ENCODE measurements at places on chromosomes 3 and 15. TPM values are rescaled to one million over a fixed set of nuclear protein-coding genes. Genes with fewer than 3 reads are reported as not detected.

The GPR149 gene
- total RNA-seq = not detected

The SLC28A2 gene
- total RNA-seq = not detected

The ESYT3 gene
- not detected for total RNA-seq

The DUOX2 gene
- not detected for total RNA-seq

The VIPR1 gene
- 122 TPM for total RNA-seq

The SMCO1 gene
- not detected for total RNA-seq

The CILP gene
- 0.44 TPM for total RNA-seq

The IDH3A gene
- 52.0 TPM for total RNA-seq

The OSBPL10 gene
- total RNA-seq = 10.7 TPM

The FOXL2NB gene
- not detected for total RNA-seq

The VILL gene
- 41.9 TPM for total RNA-seq

The GABRA5 gene
- not detected for total RNA-seq

DNA sequence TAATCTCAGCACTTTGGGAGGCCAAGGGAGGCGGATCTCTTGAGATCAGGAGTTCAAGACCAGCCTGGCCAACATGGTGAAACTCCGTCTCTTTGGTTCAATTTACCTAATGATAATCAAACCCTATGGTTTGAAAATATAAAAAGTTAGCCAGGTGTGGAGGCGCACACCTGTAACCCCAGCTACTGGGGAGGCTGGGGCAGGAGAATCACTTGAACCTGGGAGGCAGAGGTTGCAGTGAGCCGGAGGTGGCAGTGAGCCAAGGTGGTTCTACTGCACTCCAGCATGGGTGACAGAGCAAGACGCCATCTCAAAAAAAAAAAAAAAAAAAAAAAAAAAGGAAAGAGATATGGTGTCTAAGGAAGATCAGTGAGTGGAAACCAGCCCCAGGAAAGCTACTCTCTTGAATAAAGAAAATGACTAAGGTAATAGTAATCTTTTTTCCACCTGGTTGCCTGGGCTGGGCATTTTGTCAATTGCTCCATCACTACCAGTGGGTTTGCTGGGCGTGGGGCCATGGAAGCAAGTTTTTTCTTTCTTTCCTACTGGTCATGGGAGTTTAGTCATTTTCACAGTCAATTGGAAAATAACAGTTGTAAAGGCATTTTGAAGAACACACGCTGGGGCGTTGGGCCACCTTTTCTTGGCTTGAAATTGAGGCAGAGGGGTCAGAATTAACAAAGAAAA is 387.6 kb upstream of the RGMA start:
- no peak for DNase-seq

DNA sequence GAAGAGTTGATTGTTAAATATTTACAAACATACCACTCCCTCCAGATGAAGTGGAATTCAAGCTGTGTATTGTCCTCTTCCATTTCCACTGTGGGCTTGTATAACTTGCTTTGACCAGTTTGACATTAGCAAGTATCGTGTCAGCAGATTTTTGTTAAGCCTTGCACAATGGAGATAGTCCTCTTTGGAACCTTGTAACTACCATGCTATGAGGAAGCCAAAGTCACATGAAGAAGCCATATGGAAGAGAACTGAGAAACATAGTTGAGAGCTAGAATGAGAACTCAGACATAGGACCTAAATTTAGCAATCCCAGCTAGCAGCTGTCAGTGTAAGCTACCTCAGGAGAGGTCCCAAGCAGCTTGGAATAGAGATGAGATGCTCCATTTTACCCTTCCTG is 889.2 kb downstream of the PDCD6IP start:
- no peak for DNase-seq

GRCh38 chr3:31699309-31699953 is 166.7 kb downstream of the STT3B start:
- DNase-seq = no peak

DNA sequence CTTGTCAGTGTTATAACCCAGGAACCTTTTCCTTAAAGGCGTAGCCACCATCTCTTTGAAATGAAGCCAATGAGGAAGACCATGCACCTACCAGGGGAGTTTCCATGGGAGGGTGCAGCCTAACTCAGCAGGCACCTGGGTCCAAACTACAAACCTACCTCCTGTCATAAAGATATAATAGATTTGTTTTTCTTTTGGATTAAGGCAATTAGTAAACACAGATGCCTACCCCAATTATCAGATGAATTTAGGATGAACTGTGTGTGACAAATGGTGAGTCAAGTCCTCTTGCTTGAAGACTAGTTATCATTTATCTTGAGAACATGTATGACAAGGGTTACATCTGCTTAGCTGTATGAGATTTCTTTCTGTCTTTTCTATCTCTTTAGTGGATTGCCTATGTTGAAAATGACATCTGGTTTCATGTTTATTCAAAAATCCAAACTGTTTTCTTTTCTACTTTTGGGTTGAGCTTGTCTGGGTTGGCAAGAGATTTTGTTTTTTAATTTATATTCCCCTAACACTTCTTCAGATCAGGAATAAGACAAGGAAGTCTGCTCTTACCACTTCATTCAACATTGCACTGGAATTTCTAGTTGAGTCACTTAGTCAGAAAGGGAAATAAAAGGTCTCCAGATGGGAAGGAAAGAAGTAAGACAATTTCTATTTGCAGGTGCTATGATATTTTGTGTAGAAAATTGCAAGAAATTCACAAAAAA is 149.9 kb downstream of the NEK10 start:
- DNase-seq = no peak

DNA sequence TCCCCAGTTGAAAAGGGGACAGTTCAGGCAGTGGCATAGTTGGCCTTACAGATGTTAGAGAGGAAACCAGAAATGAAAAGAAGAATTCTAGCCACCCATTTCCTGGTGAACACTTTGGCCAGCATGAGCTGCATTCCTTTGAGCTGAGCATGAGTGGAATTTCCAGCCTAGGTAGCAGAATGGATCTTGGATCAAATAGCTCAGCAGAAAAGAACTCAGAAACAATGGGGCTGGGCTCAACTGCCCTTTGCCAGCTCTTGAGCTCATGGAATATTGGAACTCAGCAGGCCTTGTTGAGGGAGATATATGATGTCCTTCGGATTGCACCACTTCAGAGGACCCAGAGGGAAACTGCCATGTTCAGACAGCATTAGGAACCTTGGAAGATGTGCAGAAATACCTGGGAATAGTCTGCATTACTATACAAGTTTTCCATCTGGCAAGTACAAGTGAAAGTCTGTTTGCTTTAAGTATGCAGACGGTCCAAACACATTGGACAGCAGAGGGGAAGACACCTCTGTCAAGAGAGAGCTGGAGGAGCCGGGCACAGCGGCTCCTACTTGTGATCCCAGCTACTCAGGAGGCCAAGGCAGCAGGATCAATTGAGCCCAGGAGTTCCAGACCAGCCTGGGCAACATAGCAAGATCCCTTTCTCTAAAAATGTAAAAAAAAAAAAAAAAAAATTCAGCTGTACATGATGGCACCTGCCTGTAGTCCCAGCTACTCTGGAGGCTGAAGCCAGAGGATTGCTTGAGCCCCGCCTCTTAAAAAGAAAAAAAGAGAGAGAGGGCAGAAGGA is 3.1 kb upstream of the CDV3 start:
- no peak for DNase-seq

- DNase-seq = no peak
Observed at GRCh38 chr15:59436774-59437141, 1.2 kb upstream of the FAM81A start.

DNA sequence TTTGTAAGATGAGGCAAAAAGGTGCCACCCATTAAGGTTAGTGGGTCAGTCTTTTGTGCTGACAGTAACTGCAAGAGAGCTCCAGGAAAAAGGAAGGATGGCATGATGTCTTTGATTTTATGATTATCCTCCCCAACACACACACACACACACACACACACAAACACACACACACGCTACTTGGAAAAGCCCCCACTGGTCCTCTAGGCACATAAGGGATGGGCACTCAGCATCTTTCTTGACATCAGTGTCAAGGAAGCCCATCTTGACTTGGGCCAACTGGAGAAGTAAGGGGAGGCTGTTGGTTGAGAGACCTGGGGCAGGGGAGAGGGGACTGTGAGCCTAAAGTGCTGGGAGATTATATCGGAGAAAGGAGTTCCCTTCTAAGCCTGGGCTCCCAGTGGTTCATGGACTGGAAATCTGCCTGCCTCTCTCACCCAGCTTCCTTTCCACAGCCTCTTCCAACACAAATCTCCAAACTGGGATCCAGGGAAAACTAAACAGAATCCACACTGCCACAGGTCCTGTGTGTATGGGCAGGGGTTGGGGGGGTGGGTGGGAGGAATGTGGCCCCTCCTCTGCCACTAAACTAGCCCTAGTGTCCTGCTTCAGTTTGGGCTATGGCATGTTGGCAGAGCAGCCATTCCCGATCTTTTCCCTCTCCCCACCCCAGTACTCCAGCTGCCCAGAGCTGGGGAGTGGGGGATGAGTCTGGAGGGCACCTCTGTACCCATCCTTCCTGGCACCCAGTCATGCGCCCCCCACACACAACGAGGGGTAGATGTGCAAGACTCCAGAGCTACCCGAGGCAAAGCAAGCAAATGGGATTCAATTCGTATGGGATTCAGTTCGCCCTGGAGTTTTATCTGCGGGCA is 1.6 kb downstream of the AMOTL2 start:
- DNase-seq = no peak

GRCh38 chr3:70519913-70520659 is 207.6 kb upstream of the MDFIC2 start:
- no peak for DNase-seq

GRCh38 chr3:124815781-124816180 is 71.4 kb downstream of the ITGB5 start:
- no peak for DNase-seq

DNA sequence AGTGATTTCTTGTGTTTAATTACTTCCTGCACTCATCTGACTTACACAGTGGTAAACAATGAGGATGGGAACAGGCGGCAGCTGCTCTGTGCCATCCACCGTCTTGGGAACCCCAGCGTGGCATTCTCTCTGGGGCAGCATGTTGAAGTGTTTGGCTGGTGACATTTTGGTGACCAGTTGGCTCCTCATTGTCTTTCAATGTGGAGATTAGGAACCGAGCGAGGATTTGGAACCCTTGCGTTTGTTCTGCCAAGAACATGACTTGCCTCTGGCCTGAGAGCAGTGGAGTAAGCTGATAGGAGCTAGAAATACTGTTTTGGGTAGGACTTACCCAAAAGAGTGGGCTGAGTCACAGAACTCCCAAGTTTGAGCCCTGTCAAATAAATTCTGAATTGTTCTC is 88.8 kb downstream of the IGF1R start:
- no peak for DNase-seq

DNA sequence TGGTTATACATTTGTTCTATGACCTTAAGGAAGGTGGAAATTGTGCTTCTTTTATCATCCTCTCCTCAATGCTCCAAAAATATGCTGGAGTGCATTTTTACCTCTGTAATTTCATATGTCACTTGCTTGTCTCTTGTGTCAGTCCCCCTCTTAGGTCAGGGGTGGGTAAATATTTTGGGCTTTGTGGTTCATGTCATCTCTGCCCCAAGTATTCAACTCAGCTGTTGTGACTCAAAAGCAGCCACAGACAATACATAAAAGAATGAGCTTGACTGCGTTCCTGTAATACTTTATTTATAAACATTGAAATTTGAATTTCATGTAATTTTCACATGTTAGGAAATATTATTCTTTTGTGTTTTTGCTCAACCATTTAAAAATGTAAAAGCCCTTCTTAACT is 60.4 kb upstream of the SLC24A5 start:
- no peak for DNase-seq

DNA sequence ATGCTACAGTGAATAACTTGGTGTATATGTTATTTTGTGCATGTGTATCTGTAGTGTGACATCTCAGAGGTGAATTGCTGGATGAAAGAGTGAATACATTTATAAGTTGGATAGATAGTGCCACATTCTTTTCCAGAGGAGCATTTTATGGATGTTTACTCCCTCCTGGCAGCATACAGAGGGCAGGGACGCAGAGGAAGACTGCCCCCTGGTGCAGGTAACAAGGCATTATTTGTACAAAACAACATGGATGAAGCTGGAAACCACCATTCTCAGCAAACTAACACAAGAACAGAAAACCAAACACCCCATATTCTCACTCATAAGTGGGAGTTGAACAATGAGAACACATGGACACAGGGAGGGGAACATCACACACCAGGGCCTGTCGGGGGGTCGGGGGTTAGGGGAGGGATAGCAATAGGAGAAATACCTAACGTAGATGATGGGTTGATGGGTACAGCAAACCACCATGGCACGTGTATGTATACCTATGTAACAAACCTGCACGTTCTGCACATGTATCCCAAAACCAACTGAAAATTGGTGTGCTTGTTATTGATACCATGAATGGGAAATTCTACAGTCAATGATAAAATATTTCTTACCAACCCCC is 57.9 kb upstream of the CTXND1 start:
- no peak for DNase-seq

DNA sequence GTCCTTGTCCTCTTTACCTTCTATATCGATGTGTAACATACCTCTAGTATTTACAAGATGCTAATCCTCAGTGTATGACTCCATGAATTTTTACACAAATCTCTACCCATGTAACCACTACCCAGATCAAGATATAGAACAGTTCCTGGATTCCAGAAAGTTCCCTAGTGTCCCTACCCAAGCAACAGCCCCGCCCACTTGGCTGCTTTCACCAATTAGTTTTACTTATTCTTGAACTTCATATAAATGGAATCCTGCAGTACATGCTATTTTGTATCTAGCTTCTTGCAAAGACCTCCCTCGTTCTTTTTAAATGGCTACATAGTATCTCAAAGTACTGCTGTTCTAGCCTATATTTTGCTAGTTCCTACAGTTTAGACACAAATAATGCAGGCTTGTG is 33.0 kb downstream of the CD276 start:
- no peak for DNase-seq

DNA sequence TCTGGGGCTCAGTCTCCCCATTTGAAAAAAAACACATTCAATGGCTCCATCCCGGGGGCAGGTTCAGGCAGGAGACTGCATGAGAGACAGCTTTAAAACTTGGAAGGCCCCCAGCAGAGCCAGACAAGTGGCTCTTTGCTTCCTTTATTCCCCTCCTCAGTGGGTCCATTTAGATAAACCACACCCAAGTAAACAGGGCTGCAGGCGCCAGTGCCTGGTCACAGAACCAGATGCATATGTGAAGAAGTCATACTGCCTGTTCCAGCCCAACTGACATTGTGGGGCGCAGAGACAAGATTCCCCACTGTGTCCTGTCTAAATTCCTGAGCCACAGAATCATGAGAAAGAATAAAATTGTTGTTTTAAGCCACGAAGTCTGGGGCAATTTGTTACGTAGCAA is 9.0 kb downstream of the FBN1 start:
- DNase-seq = no peak

DNA sequence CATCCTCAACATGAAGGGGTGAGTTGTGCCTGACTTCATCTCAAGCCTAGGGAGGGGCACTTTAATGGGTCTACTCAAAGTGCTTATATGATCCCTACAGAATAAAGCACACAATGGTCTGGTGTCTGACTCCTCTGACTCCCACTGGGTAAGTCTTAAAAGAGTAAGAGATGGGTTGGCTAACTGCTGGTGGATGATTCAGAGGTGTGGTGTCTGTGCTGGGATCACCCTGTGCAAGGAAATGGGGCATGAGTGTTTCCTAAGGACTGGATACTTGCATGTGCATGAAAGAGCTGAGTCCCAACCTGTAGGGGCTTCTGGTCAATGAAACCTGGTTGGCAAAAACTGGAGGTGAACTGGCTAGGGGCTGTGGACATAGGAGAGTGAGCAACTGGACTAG is 158.8 kb downstream of the IL20RB start:
- DNase-seq = no peak

- no peak for DNase-seq
Observed at GRCh38 chr15:64030123-64030522, 16.2 kb downstream of the DAPK2 start.

GRCh38 chr3:1587426-1587825 is 494.6 kb downstream of the CNTN6 start:
- DNase-seq = no peak
